Small intestine (tissue), 16 donors: ENCODE measurements at places on chromosomes 3 and 15.
A peak's percentile ranks its signal among the peaks of the same experiment; 100 is the strongest.

GRCh38 chr3:121153851-121154250 lies 245.8 kb downstream of the STXBP5L start:
- no peak for DNase-seq

DNA sequence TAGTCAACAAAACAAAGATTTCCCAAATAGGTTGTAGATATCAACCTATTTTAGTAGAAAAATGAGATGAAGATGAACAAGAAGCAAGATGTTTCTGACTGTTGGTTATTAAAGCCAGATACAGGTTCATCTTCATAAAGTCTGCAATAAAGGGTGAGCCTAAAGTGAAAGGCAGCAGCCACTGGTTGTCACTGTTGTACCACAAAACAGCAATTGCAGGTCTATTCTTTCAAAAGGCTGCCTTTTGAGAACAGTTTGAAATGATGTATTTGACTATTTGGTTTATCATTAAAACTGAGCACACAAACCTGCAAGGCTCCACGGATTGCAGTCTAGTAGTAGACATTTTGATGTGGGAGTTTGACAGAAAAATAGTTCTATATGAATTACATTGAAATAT lies 543.4 kb downstream of the GBE1 start:
- peak; percentile 3 for DNase-seq

GRCh38 chr3:174253196-174253823 lies 605.8 kb upstream of the NAALADL2 start:
- DNase-seq, result no peak

GRCh38 chr3:179565496-179565895 lies 2.8 kb downstream of the ACTL6A start:
- DNase-seq, result no peak

DNA sequence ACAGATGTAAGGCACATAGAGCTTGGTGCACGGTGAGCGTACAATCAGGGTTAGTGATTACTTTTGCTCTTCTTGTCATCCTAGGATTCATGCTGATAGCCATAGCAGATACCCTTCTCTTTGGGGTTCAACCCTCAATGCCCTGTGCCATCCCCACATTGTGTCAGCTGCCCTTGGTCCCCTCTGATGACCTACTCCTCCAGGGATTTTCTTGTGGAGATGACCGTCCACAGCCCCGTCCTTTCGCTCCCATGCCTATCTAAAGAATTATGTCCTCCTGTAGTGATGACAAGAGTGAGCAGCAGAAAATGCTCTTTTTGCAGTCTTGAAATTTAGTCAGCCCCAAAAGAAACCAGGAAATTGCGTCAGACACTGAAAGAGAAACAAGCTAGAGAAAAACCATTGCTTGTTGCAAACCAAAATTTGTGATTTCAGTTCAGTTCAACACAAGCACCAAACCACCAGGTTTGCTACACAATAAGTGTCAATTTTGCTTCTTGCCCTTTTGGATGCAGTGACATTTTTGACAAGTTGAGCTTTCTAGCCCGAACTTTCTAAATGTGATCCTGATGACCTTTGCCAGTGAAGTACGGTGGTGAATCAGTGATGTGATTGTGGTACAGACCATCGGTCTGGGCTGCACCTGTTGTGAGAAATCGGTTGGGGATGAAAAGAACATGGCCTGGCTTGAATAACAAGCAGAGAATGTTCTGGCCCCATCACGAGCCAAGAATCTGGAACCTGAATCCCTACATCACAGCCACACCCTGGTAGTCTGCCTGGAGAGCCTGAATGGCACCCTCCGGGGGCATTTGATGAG lies 41.3 kb downstream of the CMTM7 start:
- no peak for DNase-seq

DNA sequence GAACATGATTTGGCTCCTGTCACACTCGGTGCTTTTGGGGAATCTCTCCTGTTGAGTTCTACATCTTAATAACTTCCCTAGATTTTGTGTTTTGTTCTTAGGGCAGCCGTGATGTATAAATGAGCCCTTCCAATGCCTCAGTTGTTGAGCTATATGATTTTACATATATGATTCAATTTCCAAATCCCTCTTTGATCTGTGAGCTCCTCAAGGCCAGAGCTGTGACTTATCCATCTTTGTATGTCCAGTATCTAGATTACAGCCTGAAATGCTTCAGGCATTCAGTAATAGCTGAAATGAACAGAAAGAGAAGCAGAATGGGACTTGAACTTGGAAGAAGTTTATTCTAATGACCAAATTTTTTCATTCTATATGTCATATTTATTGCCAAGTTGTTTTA lies 26.6 kb downstream of the CGGBP1 start:
- no peak for DNase-seq

DNA sequence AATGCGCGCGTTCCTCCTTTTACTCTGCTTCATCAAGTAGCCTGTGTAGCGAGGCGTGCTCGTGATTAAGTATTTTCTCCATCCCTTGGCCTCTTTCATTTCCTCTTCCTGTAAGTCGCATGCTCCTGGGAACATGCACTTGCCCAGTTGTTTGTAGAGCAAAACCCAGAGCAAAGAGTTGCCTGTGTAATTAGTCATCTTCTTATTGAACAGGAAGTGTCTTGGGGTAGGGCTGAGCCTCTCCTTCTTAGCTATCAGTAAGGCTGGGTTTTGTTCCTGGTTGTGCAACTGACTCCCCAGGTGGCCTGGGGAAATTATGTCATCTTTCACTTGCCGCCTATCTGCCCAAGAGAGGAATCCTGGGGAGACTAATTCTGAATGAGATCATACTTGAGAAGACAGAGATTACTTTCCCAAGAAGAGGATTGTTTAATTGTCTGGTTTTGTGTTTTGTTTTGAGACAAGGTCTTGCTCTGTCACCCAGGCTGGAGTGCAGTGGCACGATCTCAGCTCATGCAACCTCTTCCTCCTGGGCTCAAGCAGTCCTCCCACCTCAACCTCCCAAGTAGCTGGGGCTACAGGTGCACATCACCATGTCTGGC lies 14.9 kb downstream of the LIPH start:
- peak; percentile 95 for DNase-seq

- no peak for DNase-seq
Observed at GRCh38 chr15:64017082-64017588, 29.1 kb downstream of the DAPK2 start.

- DNase-seq, result no peak
Observed at GRCh38 chr3:143484846-143485512, 363.3 kb downstream of the SLC9A9 start.

DNA sequence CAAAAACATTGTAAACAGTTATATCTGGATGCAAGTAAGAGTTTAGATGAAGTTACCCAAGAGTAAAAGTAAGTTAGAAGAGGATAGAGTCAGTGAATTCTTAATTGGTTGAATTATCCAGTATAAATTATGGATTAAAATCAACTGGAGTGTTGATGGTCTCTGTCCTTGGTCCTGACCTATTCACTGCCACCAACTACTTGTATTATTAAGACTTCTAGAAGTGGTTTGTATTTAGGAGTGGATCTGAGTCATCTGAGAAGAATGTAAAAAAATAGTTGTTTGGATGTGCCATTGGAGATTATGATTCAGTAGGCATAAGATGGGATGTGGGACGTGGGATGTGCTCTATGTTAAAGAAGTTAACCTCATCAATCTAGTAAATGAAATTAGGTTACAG lies 86.4 kb downstream of the SYNPR start:
- no peak for DNase-seq

- DNase-seq, result peak; percentile 37
Observed at GRCh38 chr15:84983294-84983693, 1.6 kb downstream of the PDE8A start.

GRCh38 chr3:46465196-46465520 lies 453 bp upstream of the LTF start:
- no peak for DNase-seq

DNA sequence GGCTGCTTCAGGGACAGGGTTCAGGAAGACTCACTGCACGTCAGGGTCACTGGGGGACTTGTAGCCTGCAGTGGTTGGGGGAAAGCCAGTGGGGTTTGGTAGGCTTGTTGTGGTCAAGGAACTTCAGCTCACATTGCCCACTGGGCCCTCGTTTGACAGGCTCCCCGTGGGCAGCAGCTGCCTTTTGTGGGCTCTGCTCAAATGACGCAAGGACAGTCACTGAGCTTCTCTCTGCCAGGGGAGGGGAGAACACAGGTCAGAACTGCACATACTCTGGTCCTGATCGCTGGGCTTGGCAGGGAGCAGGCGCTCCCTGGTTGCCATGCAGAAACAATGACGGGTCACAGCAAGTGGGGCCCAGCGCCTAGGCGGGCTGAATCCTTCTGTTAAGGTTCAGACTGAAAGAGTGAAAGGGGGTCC lies 45.5 kb downstream of the FAM174B start:
- DNase-seq, result no peak

- DNase-seq, result peak; percentile 73
Observed at GRCh38 chr3:188583341-188584161, 429.6 kb downstream of the LPP start.

GRCh38 chr3:62261121-62261520 lies 112.2 kb downstream of the FEZF2 start:
- DNase-seq, result no peak

GRCh38 chr3:53844262-53845102 lies 1.7 kb downstream of the CHDH start:
- peak; percentile 66 for DNase-seq

GRCh38 chr3:63639806-63640205 lies 12.7 kb upstream of the SNTN start:
- DNase-seq, result no peak

GRCh38 chr15:80887148-80887547 lies 102.5 kb downstream of the MESD start:
- DNase-seq, result no peak

GRCh38 chr3:53837331-53837730 lies 8.9 kb downstream of the CHDH start:
- DNase-seq, result no peak

DNA sequence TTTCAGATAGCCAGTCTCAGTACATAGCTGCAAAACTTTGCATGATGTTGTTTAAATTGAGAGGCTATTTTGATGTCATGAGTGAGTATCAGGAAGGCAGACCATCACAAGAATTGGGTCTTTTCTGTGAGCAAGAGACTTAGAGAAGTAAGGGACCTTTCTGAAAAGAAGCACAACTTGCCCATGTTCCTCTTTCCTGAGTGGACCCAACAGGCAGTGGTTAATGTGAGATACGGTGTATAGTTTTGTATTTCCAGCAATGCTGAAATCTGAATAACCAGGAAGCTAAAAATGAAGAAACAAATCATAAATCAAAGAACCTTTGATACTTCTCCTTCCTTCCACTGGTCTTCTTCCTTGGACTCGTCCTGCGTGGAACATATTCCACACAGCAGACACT lies 25.1 kb downstream of the MCTP2 start:
- no peak for DNase-seq
